ENCODE measurements at places on chromosomes 2 and 18.

DNA sequence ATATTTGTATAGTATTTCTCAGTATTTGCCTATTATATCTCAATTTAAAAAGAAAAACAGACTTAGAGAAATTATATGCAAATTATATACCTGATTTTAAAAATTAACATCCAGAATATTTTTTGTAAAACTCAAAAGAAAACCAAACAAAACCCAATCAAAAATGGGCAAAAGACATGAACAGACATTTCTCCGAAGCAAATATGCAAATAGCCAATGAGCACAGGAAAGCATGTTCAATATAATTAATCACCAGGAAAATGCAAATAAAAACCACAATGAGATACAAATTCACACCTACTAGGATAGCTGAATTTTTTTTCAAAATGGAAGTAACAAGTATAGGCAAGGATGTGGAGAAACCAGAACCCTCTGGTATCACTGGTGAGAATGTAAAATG lies 108.0 kb downstream of the USP34 start:
- DNase-seq = no peak

- DNase-seq = no peak
Measured at GRCh38 chr2:35035883-35036282, 1319.7 kb upstream of the CRIM1 start.

- no peak for DNase-seq
Measured at GRCh38 chr18:4450065-4450658, 4.9 kb downstream of the DLGAP1 start.

- DNase-seq = peak; percentile 4
Measured at GRCh38 chr2:235864302-235864701, 303.9 kb downstream of the GBX2 start.

DNA sequence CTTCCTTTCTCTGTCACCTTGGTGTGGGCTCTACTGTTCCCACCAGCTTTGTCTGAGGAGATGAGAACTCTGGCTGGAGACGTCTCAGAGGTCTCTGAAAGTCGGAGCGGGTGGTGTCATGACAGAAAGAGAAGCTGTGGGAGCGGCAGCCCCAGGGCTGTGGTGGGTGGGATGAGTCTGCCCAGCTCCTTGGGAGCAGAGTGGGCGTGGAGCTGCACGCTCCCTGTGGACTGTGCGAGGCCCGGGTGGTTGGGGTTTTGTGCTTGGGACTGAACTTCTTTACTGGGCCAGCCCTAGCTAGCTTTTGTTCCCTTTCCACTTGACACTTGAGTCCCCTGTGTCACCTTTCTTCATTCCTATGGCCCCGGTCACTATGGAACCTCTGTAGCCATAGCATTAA lies 10.4 kb downstream of the TOGARAM2 start:
- no peak for DNase-seq

GRCh38 chr2:171957061-171957460 lies 34.8 kb downstream of the HAT1 start:
- DNase-seq = peak; percentile 5

GRCh38 chr18:67510831-67511230 lies 5.7 kb downstream of the DSEL start:
- DNase-seq = no peak

- no peak for DNase-seq
Measured at GRCh38 chr18:65349635-65350034, 401.2 kb upstream of the CDH7 start.

GRCh38 chr2:217086718-217087117 lies 226.9 kb upstream of the TNP1 start:
- no peak for DNase-seq

DNA sequence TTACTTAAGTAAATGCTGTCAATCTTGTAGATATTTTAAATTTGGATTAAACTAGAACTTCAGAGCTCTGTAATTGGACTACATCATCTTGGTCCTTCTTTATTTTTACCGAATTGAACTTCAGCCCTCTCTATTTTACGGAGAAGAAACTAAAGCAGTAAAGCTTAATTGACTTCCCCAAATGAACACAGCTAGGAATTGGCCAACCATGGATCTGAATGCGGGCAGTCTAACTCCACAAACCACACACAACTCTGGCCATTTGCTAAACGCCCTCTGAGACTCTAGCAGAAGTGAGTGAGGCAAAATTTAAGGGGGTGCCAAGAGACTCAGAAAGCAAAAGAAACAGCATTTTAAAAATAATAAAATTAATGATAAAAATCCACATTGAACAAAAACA lies 86.3 kb upstream of the KCTD1 start:
- DNase-seq = no peak

GRCh38 chr18:62085756-62086155 lies 101.1 kb downstream of the PIGN start:
- DNase-seq = no peak

GRCh38 chr2:122340246-122340645 lies 584.8 kb downstream of the TSN start:
- no peak for DNase-seq

DNA sequence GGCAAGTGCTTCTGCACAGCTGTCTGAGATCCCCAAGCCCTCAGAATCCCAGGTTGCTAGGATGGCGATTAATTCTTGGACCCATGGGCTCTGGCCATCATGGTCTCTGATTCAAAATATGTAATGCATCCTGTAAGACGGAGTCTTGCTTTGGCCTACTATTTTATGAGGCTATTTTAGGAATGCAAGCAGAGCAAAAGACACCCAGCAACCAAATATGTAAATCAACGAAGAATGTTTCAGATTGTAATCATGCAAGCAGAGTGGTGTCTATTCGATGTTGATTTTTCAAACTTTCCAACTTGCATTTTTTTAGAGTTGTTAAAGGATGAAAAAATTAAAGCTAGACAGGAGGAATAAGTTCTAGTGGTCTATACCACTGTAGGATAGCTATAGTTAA lies 154.8 kb downstream of the COL6A3 start:
- no peak for DNase-seq

DNA sequence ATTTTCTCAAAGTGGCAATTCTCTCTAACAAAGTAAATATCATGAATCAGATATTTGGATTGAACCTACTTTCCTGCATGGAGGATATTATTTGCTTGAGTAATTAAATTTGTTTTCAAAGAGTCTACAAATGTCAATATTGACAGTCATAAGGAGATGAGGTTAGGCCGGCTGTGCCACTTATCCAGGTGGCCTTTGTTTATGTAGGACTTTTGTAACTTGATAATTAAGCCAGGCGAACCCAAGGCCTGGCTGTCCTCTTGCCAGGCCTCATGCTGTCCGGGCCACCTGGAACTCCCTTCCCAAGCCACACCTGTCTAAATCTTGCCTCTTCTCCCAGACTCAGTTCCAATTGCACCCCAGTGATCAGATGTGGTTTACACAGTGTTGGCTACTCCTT lies 255.2 kb downstream of the ACKR3 start:
- no peak for DNase-seq

DNA sequence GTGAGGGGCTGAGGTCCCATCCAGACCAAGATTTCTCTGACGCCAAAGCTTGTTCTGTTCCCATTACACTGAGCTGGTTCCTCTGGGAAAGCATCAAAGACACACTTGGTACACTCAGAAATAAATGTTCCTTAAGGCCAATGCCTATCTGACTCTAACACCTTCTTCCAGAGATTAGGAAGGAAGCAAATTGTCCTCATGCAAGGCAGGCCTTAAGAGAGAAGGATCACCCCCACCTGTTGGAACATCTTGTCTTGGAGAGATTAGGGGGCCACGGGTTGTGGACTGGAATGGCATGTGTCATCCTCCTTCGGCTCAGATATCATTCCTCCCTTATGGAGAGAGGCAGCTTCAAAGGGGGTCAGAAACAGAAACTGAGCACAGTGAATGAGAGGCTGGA lies 100.2 kb downstream of the ANKRD44 start:
- no peak for DNase-seq

DNA sequence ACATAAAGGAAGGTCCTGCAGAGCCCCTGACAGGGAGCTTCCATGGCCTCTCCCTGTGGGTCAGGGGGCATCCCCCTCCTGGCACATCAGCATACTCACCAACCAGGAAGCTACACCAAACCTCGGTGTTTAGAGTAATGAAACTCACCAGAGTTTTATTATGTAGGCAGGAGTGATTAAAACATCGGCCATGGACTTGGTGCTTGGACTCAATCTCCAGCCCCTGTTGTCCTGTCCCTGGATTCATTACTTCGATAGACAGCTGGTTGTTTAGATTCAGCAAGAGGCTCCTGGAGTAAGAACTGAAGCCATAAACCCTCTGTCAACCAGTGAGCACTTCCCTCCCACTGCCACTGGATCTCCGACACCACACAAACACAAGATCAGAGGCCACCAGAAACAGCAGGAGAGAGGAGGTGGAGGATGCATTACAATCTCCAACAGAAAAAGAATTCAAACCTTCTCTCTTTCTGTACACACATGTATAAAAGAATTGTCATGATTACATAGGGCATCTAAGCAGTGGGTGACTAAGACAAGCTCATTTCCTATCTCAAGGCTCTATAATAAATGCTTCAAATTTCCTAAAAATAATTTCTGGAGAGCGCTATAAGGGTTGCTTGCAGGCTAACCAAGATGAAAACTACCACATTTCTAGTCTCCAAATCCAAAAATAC lies 27.2 kb downstream of the TBC1D8 start:
- DNase-seq = peak; percentile 47

GRCh38 chr2:19949071-19949470 lies 40.8 kb downstream of the WDR35 start:
- no peak for DNase-seq

DNA sequence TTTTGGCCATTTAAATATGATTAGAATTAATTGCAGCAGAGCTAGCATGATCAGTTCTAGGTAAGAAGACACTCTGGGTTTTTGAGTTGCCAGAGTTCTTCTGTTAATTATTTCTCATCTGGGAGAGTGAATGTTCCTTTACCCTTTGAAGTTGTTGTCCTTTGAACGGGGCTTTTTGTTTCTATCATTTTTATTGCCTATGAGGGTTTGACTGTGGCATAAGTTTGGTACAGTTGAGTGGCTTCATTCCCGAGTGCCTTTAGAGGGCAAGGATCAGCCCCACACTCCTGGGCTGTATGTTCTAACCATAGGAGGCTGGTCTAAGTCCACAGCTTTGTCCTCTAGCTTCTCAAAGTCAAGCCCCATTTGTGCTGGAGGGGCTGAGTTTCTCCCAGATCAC lies 804.3 kb downstream of the KCNJ3 start:
- DNase-seq = no peak

GRCh38 chr2:33298233-33298632 lies 178.2 kb upstream of the RASGRP3 start:
- no peak for DNase-seq

- no peak for DNase-seq
Measured at GRCh38 chr2:58569475-58570185, 328.5 kb upstream of the FANCL start.

DNA sequence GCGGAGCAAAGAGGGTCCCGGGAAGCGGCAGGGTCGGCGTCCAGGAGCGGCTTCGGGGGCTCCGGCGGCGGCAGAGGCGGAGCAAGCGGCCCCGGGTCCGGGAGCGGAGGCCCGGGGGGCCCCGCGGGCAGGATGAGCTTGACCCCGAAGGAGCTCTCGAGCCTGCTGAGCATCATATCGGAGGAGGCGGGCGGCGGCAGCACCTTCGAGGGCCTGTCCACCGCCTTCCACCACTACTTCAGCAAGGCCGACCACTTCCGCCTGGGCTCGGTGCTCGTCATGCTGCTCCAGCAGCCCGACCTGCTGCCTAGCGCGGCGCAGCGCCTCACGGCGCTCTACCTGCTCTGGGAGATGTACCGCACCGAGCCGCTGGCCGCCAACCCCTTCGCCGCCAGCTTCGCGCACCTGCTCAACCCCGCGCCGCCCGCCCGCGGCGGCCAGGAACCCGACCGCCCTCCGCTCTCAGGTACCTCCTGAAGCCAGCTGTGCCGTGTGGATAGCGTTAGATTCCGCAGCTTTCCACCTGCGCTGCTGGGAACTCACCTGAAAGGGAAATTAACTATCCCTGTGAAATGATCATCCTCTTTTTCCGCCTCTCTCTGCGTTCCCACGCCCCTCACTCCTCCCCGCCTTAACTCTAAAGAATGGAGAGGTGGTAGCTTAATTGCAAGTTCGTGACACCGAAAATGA lies 472 bp downstream of the CNOT11 start:
- peak; percentile 72 for DNase-seq

- DNase-seq = no peak
Measured at GRCh38 chr2:9979977-9980376, 28.5 kb downstream of the GRHL1 start.

GRCh38 chr2:194014639-194015038 lies 1642.4 kb upstream of the SLC39A10 start:
- DNase-seq = no peak

DNA sequence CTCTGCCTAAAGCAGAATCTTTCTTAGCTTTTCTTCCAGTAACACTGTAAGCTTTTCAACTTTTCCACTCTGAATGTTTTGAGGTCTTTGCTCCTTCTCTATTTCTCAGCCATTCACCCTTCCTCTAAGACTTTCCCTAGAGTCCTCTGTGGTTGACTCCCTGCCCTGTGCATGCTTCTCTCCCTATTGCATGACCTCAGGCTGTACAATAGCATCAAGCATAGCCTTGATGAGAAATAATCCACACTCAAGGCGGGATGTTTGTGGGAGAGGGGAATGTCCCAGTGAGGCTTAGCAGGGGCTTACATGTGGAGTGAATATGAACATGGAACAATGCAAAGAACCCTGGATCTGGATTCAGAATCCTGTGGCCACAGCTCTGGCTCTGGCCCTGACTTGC lies 48.4 kb upstream of the IGFBP5 start:
- DNase-seq = no peak

DNA sequence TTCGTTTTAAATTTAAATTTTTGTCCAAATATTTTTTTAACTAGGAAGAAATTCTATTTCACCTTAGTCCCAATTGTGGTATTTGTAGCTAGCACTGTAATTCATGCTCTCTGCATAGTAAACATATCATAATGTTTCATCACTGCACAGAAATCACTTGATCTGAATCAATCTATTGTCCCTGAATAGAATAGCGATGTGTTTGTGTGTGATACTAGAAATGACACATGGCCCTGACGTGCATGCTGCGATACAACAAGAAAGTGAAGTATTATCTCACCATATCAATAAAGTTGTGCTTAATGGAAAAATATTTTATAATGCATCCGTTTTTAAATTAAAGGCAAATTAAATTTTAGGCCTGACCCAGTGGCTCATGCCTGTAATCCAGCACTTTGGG lies 10.0 kb downstream of the TTL start:
- no peak for DNase-seq

DNA sequence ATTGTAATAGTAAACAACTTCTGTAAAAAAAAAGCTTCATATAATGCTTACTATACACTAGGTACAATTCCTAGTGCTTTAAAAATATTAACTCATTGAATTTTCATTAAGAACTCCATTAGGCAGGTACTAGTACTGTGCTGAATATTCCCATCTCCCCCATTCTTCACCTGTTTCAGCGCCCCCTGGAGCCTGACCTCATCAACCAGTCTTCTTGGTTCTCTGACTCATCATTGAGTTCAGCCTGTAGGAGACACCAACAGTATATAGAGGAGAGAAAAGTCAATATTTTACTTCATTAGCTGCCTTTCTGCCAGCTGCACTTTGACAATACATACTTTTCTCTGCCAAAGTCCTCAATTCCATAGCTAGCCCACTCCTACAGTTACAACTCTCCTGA lies 1009.9 kb upstream of the KLHL29 start:
- no peak for DNase-seq
